ENCODE measurements at places on chromosomes 7 and 10.
A peak's percentile ranks its signal among the peaks of the same experiment; 100 is the strongest.

DNA sequence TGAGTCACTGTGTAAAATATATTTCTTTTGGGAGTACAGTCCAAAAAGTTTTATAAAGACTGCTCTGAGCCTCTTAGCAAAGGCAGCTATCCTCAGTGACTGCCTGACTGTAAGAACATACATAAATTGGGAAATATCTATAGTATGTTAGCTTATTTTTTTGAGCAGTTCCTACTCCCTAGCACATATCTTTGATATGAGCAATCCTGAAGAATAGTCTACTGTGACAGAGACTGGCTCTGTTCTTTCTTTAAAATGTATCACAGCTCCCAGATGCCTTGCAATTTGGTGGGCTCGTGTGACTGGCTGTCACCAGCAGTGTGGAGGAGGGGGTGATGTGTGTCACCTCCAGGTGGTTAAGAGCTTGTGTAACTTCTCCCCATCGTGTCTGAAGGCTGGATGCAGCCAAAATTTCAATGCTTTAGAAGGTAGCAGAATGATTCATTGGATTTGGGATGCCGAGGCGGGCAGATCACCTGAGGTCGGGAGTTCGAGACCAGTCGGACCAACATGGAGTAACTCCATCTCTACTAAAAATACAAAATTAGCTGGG is 47.9 kb downstream of the MTERF1 start:
- no peak for DNase-seq

DNA sequence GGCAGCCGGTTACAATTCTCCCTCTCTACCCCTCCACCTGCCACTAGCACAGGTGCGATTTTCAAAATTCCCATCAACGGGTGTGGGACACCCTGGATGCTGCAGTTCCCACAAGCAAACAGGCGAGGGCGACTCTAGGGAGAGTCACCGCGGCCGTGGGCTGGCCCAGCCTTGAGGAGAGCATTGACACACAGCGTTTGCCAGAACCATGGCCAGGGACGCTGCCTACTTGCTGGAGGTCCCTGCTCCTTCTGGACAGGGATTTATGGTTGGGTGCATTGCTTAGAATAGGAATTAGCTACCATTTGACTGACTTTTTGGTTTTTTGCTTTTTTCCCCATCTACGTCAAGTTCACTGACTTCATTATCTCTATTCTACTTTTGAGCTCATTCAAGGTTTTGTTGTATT is 19.0 kb upstream of the CLDN4 start:
- DNase-seq, result peak; percentile 45

- DNase-seq, result no peak
Observed at GRCh38 chr7:155962968-155963300, 150.7 kb upstream of the SHH start.

GRCh38 chr7:138879356-138879755 is 81.4 kb upstream of the ATP6V0A4 start:
- no peak for DNase-seq

- DNase-seq, result no peak
Observed at GRCh38 chr10:71821909-71822763, 28.9 kb downstream of the PSAP start.

GRCh38 chr10:46229144-46229563 is 57.6 kb upstream of the ANTXRL start:
- DNase-seq, result no peak

GRCh38 chr10:71542478-71542877 is 145.8 kb downstream of the CDH23 start:
- no peak for DNase-seq

GRCh38 chr10:24303522-24304310 is 94.8 kb downstream of the KIAA1217 start:
- DNase-seq, result no peak

- no peak for DNase-seq
Observed at GRCh38 chr10:95324436-95325268, 33.8 kb upstream of the PDLIM1 start.

GRCh38 chr7:80334908-80335307 is 177.0 kb downstream of the GNAT3 start:
- DNase-seq, result peak; percentile 25

GRCh38 chr10:23481363-23481961 is 42.6 kb downstream of the OTUD1 start:
- no peak for DNase-seq

GRCh38 chr7:13560441-13560840 is 429.0 kb downstream of the ETV1 start:
- no peak for DNase-seq

- no peak for DNase-seq
Observed at GRCh38 chr7:52061666-52062065, 745.1 kb upstream of the COBL start.

DNA sequence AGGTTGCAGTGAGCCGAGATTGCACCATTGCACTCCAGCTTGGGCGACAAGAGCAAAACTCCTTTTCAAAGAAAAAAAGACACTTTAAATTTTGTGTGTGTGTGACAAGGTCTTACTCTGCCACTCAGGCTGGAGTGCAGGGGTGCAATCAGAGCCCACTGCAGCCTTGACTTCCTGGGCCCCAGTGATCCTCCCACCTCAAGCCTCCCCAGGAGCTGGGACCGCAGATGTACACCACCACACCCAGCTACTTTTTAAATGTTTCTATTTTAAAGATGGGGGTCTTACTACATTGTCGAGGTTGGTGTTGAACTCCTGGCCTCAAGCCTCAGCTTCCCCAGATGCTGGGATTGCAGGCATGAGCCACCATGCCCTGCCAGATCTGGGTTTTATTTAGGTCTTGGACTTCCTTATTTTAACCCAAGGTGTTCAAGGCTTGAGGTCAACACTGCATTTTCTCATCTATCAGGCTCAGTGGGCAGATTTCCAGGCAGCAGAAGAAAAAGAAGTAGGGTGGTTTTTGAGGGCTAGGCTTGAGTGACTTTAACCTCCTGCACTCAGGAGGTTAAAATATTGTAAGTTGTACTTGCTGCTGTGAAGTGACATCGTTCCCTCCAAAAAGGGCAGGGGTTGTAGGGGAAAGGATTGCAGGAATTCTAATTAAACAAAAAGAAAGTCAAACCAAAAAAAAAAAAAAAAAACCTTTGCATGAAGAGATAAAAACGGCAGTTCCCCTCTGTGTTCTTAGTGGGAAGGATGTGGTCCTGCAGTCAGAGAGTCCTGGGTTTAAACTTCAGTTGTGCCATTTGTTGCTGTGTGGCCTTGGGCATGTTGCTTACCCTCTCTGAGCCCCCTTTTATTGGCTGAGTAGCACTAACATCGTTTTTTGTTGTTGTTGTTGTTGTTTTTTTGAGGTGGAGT is 71.5 kb downstream of the CARD11 start:
- no peak for DNase-seq

GRCh38 chr10:47374611-47375536 is 9.2 kb downstream of the ZNF488 start:
- peak; percentile 73 for DNase-seq

- no peak for DNase-seq
Observed at GRCh38 chr10:102106998-102107397, 13.2 kb downstream of the LDB1 start.

GRCh38 chr7:54687462-54688212 is 71.4 kb downstream of the SEC61G start:
- DNase-seq, result no peak

DNA sequence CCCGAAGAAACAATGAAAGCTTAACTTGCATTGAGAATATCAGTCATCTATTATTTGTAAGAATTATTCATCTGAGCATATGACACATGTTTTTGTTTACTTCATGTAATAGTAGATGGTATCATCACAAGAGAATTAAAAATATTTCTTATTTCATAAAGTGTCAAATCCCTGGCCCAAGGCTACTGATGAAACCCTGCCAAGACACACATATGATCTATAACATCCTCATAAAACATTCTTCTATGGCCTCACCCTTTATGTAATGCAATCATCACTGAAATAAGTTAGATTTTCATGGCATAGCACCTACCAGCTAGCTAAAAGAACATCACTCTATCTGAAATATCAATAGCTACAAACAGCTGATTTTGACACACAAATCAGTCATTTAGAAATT is 385.6 kb upstream of the PHF14 start:
- DNase-seq, result no peak

GRCh38 chr10:102119417-102120141 is 589 bp downstream of the LDB1 start:
- DNase-seq, result peak; percentile 81

DNA sequence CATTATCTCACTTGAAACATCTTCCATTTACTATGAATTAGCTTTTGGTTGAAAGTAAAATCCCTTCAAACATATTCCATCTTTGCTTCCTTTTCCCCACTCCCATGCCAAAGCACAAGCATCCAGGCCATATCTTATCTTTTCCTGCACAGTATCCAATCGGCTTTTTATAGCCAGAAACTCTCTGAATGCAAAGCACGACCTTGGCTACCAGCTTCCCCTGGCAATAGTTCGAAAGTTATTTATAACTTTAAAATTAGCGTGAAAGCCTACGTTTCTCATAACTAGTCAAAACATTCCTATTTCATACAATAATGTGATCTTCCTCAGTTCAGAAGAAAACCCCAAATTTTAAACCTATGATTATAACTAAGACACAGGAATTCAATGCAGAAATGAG is 440 bp downstream of the CTNNA3 start:
- DNase-seq, result no peak

GRCh38 chr10:116864436-116864835 is 15.1 kb downstream of the ENO4 start:
- DNase-seq, result no peak

DNA sequence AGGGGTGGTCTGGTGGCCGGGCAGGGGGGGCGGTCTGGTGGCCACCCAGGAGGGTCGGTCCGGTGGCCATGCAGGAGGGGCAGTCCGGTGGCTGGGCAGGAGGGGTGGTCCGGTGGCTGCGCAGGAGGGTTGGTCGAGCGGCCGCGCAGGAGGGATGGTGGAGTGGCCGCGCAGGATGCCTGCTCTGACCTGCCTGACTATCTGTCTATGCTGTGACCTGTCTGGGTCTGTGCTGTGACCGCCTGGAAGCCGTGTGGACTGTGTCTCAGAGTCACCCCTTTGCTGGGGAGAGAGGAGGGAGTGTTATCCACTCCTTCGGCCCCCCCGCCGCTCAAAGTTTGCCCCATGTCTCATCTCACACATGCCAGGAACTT is 113.2 kb downstream of the ACTR3B start:
- DNase-seq, result no peak

DNA sequence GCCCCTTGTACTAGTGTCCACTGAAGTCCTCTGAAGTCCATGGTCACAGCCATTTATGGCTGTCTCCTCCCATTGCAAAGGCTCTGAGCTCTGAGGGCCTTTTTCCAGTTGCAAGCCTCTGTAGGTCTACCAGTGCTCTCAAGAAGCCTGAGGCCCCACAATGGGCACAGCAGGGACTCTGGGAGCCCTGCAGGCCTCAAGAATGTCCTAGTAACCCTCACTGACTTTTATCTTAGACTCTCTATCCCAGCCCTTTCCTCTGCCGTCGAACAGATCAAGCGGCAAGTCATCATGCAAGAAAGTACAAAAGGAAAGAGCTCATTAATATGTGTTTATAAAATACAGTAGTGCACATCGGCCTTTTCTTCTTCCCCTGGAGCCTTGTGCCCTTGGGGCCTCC is 23.4 kb downstream of the VWA2 start:
- no peak for DNase-seq

- DNase-seq, result peak; percentile 86
Observed at GRCh38 chr7:100803398-100804161, 23.7 kb downstream of the EPHB4 start.

- DNase-seq, result no peak
Observed at GRCh38 chr7:106749165-106749564, 88.2 kb upstream of the CCDC71L start.

GRCh38 chr10:100970076-100970913 is 991 bp downstream of the SEMA4G start:
- no peak for DNase-seq

GRCh38 chr7:35700865-35701264 is 5.9 kb upstream of the HERPUD2 start:
- DNase-seq, result no peak

DNA sequence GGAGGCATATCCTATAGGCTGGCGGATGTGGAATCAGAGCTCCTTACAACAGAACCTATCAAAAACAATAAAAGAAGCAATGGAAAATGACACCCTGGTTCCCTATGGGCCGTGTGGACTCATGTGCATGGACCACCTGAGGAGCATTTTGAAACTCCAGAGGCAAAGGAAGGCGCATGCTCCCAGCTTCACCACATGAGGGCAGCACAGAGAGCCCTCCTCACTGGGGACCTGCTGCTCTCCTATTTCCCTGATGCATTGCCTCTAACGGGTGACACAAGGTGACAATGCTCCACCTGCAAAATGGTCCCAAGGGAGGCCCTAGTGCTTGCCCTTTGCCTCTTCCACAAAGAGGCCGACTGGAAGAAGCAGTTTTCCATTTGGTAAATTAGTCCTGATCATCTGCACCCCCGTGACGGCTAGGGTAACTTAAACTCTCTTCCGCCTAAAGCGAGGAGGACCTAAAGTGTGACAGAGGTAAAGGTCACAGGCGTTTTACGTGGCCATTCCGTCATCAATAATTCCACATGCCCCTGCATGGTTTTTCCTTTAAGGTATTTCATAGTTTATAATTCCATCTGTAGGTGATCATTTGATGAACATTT is 67.7 kb downstream of the GPAM start:
- DNase-seq, result no peak

- DNase-seq, result peak; percentile 64
Observed at GRCh38 chr7:101373812-101374614, 11.3 kb downstream of the COL26A1 start.

GRCh38 chr7:130554481-130554880 is 62.6 kb downstream of the MEST start:
- DNase-seq, result no peak

DNA sequence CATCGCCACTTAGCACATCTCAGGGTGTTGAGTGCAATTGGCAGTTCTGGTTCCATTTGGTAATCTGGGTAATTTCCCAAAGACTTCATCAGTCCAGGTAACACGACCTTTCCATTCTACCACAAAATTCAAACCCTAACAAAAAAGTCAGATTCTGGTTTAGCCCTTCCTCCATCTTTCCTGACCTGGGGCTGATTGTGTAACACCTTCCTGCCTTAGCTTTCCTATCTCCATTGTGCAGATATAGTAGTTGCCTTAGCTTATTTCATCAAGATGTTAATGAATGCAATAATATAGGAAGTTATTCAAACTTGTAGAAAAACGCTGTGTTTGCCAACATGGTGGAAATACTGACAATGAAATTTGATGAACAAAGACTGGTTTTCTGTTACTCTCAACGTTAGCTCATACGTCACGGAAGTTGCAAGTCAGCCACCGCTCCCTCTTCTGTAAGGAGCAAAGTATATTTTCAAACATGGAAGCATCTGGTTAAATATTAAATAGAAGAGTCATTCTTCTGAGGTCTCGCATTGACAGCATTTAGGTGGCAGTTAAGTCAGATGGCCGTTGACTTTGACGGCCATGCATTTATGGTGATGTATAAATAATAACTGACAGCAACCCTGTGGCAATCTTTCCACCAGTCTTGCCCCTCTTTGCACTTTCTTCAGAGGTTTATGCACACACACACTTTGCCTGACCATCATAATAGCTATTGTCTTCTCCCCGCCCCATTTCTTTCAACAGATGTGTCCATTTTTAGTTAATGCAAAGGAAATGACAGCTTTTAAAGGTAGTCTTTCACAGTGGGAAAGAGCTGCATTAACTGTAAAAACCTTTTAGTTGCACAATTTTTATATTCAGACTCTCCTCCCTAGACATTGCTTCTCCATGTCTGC is 205.1 kb upstream of the BMPER start:
- DNase-seq, result no peak

- no peak for DNase-seq
Observed at GRCh38 chr7:29237489-29237888, 42.9 kb downstream of the CHN2 start.
